ENCODE measurements at places on chromosomes 1 and 21.

- no peak for DNase-seq
These were observed 55.5 kb downstream of the ATP1A1 start for GRCh38 chr1:116428576-116428975.

DNA sequence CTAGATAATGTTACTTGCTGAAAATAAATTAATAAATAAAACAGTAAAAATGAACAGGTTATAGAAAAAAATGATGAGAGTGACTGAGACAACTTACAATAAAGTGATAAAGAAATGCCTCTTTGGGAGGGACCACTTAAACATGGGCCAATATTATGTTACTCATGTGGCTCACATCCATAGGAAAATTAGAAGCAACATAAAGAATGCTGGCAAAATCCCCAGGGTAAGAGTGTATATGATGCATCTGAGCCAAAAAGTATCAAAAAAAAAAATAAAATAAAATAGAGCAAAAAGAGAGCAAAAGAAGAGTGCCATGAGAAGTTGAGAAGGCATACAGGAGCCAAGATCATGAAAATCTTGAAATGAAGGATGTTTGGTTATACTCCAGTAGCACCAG lies 818.0 kb downstream of the LTN1 start:
- DNase-seq, result no peak

- DNase-seq, result no peak
These were observed 19.2 kb downstream of the CLDN19 start for GRCh38 chr1:42720868-42721267.

DNA sequence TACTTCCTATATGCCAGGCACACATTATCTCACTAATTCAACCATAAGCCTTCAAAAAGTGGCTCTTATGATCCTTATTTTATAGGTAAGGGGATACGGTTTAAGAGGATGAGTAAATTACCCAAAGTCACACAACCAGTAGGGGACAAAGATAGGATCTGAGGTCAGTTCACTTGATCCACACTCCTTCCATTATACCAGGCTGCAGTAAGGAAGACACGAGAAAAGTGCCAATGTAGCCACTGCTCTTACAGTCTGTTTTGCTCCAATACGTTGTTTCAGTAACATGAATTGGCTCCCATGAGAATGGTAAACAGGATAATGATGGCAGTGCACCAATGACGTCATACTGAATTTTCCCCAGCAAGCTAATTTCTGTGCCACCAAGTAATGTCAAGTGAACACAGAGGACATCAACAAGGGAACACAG lies 15.4 kb upstream of the GUCA2A start:
- no peak for DNase-seq

- DNase-seq, result no peak
These were observed 198.5 kb downstream of the RHOU start for GRCh38 chr1:228933753-228934152.

- no peak for DNase-seq
These were observed 28.1 kb downstream of the EPHA2 start for GRCh38 chr1:16127676-16128337.

DNA sequence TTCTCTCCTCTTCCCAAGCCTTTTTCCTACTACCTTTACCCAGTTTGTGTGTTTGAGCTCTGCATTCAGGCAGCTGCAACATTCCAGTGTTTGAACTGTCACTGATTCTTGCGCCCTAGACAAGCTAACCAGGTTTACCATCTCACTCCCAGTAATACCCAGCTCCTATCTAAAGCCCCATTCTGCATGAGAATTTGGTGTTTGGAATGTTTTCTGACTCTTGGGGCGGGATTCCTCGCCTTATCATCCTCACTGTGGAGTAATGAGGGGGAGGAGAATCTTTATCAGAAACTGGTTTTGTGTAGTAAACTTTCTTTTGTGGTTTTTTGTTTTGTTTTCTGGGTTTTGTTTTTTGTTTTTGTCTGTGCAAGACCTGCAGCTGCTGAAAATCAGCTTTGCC lies 36.5 kb downstream of the NCF2 start:
- DNase-seq, result no peak

DNA sequence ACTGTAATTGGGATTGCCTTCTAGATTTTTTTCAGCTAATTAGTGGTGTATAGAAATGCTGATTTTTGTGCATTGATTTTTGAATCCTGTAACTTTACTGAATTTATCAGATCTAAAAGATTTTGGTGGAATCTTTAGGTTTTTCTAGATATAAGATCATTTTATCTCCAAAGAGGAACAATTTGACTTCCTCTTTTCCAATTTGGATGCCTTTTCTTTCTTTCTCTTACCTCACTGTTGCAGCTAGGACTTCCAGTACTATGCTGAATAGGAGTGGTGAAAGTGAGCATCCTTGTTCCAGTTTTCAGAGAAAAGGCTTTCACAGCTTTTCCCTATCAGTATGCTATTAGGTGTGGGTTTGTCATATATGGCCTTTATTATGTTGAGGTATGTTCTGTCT lies 53.6 kb downstream of the TESK2 start:
- DNase-seq, result no peak

DNA sequence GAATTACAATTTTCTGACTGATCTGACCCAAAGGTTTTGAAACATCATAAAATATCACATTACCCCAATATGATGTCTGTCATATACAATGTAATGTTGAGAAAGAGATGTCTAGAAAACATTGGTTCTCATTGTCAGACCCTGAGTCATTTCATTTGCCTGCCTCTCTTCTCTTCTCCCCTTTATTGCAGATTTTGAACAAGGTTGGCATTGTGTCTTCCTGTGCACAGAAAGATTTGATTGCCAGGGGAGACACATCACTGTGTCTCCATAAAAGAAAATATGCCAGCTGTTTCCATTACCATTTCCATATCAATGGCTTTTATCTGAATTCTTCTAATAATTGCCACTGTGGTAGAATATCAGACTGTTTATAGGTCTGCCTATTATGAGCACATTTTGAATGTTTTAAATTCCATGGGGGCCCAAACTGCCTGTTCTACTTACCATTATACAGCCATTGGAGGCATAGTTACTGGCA lies 65.6 kb downstream of the IFI44 start:
- DNase-seq, result no peak

DNA sequence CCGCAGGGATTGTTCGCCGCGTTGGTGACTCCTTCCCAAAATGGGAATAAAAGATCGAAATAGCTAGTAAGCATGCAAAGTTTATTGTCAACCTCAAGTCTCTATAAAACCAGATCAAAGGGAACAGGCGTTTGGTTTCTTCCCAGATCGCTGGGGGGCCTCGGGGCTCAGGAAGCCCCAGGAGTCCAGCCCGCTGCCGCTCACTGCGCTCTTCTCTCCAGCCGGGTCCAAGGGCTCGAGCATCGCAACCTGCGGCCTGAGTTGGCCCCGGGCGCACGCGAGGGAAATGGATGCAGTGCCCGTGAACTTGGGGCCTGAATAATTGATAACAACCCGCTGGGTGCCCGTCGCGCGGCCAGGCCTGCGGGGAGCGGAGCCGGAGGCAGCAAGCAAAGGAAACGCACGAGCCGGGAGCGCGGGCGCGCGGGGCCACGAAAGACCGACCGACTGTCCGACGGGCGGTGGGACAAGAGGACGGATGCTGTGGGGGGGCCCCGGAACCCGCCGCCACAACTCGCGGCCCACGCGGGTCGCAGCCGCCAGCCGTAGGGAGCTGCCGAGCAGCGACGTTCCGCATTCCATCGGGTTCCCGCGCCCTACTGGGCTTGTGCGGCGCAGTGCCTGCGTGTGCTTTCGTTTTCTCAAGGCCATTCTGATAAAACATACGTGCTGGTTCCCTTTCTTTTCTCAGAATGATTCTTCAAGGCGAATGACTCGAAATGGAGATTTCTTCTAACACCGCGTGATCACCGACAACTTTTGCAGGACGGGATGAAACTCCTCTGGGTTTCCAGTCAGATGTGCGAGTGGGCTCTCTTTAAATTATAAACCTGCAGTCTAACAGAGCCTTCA lies 14.0 kb upstream of the ALX3 start:
- DNase-seq, result peak; percentile 32

DNA sequence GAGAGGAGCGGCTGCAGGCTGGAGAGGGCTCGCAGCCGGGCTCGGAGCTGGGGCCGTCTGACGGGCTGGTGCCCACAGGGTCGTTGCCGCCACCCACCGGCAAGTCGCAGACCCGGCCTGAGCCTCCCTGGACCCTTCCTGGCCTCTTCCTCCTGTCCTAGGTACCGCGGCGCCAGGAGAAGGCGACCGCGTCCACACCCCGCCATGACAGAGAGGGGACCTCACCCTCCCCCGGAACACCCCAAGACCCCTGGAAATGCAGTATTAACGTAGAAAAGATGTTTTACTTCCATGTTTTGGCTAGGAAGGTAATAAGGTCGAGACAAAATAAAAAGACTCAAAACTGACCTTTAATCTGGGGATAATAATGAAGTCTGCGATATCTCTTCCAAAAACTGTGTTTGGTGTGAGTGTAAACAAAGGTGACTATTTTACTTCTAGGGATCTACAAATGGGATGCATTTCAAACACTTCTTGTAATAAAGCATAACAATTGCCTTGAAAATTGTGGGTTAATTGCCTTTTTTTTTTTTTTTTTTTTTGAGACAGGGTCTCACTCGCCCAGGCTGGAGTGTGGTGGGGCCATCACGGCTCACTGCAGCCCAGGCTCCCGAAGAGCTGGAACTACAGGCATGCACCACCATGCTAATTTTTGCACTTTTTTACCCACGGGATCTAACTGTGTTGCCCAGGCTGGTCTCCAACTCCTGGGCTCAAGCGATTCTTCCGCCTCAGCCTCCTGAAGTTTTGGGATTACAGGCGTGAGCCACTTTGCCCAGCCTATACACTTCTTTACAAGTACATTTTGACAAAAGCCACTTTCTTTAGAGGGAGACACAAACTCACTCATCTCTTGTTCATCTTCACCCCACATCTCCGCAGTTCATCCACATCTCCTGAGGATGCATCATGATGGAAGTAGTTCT lies 838 bp upstream of the RSRP1 start:
- no peak for DNase-seq

- no peak for DNase-seq
These were observed 54.8 kb downstream of the PIK3R3 start for GRCh38 chr1:46077644-46078043.

GRCh38 chr21:33844104-33844889 lies 71.3 kb downstream of the ATP5PO start:
- no peak for DNase-seq

- no peak for DNase-seq
These were observed 14.1 kb downstream of the ZBTB18 start for GRCh38 chr1:244065063-244065793.

DNA sequence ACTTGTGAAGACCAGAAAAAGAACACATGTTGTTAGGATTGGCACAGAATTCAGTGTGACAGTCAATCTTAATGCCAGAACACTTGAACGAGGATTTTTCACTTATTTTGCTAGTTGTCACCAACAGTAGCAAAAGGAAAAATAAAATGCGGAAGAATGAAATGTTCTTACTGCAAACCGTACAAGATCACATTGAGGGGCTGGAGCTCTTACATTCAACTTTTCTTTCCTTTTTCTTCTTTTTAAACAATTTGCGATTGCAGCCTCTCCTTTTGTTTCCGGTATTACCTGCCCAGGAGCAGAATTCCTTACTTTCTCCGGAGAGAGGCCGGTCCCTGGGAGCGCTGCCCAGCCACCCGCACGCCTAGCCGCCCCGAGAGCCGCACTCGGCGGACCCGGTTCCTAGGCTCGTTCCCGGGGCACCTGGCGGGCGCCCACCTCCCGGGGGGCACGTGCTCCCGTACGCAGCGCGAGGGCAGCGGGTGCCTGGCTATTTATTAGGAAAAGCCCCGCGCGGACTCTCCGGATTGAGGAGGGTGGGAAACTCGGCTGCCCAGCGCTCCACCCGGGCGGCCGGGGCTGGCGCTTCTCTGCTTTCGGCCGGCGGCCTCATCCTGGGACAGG lies 1.2 kb upstream of the CAMTA1 start:
- DNase-seq, result no peak

DNA sequence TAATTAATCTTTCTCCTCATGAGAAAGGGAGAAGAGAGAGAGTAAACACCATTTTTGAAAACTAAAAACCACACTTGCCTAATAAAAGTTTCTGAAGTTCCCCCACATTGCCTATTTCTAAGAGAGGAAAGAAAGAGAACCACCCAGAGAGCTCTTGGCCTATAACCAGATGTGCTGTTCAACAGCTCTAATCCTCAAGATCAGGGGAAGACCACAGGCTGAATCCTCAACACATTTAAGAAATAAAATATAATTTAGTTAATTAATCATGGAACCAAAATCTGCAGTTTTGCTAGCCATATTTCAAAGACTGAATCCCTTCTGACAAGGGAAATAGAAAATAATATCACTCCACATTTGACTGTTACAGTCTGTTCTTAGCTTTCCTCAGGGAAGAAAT lies 11.9 kb downstream of the PRRX1 start:
- no peak for DNase-seq

DNA sequence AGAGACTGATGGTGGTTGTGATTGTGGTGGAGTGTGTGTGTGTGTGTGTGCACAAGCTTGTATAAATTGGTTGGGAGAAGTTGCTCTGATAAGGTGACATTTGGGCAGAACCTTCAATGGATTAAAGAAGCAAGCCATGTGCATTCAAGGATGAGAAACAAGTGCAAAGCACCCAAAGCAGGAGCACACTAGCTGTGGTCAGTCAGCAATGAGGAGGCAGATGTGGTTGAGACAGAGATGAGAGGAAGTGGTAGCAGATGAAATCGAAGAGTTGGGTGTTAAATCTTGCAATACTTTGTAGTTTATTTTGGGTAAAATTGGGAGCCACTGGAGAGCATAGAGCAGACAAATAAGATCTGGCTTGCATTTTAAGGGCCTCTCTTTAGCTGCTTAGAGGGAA lies 4.4 kb upstream of the PGBD5 start:
- no peak for DNase-seq

DNA sequence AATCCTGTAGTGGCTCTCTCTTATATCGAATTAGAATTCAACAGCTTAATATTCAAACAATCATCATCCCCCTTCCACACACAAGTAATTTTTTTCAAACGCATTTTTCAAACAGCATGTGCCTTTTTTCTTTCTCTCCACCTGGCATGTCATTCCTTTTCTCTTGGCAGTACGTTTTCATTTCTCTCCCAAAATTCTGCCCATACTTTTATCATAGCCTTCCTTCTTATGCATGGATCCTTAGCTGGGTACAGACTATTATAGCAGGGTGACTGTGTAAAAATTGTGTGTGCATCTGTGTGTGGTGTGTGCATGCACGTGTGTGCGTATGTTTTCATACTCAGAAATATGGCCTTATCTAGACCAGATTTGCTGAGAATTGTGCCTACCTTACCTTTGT lies 184.3 kb downstream of the ZC3H11B start:
- DNase-seq, result no peak

GRCh38 chr1:1120096-1120495 lies 4.2 kb upstream of the C1orf159 start:
- no peak for DNase-seq

GRCh38 chr21:35378881-35379280 lies 329.8 kb upstream of the RUNX1 start:
- DNase-seq, result no peak

GRCh38 chr1:162283657-162284056 lies 93.0 kb downstream of the SPATA46 start:
- no peak for DNase-seq

DNA sequence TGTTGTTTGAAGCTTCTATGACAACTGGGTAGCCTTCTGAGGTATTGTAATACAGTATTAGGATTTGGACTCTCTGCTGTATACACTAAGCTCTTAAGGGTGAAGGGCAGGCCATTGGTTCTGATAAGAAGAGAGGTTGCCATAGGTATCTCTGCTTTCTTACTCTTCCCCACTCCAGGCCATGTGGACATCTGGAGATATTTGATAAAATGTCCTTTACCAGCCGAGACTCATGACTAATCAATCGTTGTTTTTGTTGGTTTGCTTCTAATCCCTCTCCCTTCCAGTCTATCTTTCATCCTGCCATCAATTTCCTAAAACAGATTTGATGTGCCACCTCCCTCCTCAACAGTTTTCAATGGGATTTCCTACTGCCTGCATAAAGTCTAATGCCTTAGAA lies 64.6 kb upstream of the WDR26 start:
- DNase-seq, result no peak

GRCh38 chr1:83508485-83509151 lies 490.3 kb downstream of the TTLL7 start:
- no peak for DNase-seq
